ENCODE measurements at places on chromosomes 6 and 20.

GRCh38 chr6:76701610-76702009, 629.1 kb upstream of the IMPG1 start:
- DNase-seq: no peak

- DNase-seq: no peak
Observed at GRCh38 chr6:167547328-167547692, 222.4 kb downstream of the TTLL2 start.

GRCh38 chr6:136523196-136523595, 27.0 kb downstream of the MAP7 start:
- no peak for DNase-seq

DNA sequence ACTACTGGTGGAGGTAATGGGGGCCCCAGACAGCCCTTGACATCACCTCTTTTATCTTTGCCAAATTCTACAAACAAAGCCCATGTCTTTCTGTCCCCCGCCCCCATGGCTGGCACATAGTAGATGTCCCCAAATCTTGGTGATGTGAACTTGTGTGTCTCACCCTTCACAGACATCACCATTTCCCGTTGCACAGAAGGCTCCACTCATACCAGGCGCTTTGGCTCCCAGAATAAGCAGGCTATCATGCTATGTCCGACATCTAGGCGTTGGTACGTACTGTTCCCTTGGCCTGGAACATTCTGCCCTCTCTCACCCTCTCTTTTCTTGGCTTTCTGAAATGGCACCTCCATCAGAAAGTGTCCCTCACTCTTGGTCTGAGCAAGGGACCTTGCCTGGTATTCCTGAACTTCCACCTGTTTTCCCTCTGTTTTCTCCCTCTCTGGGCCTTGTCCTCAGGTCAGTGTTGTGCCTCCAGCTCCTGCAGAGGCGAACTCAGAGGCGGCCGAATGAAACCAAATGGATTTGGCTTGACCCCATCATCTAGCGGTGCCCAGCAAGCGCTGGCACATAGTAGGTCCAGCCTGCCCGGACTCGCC, 968 bp upstream of the CCN5 start:
- no peak for DNase-seq

GRCh38 chr20:50277460-50278376, 87.1 kb downstream of the CEBPB start:
- DNase-seq: no peak

GRCh38 chr6:147226163-147226724, 22.0 kb downstream of the STXBP5 start:
- DNase-seq: no peak

All from activated CD4-positive, alpha-beta T cell treated with anti-CD3 and anti-CD28 coated beads for 36 hours (primary cell).